ENCODE measurements at places on chromosomes 11 and 22.

DNA sequence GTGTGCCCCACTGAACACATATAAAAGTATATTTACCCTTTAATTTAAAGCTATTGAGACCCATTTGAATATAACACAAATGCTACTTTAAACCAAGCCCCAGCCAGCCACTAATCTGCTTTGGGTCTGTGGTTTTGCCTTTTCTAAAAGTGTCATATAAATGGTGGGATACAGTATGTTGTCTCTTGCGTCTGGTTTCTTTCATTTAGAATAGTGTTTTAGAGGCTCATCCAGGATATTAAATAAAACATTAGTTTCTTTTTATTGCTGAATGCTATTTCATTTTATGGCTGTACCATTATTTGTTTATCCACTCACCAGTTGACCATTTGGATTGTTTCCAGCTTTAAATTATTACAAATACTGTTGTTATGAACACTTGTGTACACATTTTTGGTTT is 290.5 kb upstream of the SORL1-AS1 start:
- no peak for DNase-seq

DNA sequence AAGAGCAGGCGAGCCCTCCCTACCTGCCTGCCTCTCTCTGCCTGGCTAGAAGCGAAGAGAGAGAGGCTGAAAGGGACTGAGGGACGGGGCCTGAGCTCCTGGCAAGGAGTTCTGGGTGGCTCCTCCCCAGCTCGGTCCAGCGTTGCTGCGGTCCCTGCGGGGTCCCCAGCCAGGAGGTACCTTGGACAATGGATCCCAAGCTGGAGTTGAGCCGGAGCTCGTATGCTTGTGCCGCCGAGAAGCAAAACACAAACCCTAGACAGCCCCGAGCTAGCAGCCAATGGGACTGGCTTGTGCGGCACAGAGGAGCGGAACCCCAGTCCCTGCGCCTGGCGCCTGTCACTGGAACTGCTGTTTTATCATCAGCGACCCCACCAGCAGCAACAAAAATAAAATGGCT is 18.3 kb downstream of the SLC25A18 start:
- no peak for DNase-seq

DNA sequence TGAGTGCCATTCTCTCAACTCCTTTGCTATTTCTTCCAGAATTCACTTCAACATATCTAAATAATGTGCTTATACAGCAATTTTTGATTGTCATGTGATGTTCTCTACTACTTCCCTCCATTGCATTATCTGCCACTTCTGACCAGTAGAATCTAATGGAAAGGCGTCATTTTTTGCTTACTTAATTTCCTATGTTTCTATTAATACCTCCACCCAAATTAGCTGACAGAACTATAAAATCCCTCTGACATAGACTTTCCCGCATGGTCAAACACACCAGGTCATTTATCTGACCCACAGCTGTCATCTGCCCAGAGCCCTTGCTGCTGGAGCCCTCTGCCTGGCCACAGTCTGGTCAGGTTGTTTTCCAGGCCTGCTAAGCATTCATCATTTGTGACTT is 258.6 kb upstream of the NARS2 start:
- no peak for DNase-seq

- no peak for DNase-seq
Measured at GRCh38 chr22:32555581-32555980, 81.0 kb downstream of the FBXO7 start.

GRCh38 chr11:47552056-47552565 is 821 bp downstream of the CELF1 start:
- peak; percentile 33 for DNase-seq

- DNase-seq, result no peak
Measured at GRCh38 chr11:41283191-41283930, 176.1 kb downstream of the LRRC4C start.

DNA sequence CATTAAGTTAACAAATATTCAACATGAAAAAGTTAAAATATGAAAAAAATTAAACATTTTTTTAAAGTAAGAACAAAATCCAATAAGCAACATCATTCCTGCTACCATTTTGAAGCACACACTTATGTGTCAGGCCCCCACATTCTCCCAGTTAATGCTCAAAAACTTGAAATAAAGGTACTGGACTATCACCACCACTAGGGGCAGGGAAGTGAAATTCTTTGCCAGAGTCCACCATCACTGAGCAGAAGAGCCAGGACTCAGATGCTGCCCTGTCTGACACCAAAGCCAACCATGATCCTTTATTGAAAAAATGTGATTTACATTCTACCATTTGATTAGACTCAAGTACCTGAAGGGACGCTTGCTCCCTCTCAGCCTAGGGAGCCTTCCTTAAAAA is 39.1 kb downstream of the PITPNB start:
- DNase-seq, result peak; percentile 1

DNA sequence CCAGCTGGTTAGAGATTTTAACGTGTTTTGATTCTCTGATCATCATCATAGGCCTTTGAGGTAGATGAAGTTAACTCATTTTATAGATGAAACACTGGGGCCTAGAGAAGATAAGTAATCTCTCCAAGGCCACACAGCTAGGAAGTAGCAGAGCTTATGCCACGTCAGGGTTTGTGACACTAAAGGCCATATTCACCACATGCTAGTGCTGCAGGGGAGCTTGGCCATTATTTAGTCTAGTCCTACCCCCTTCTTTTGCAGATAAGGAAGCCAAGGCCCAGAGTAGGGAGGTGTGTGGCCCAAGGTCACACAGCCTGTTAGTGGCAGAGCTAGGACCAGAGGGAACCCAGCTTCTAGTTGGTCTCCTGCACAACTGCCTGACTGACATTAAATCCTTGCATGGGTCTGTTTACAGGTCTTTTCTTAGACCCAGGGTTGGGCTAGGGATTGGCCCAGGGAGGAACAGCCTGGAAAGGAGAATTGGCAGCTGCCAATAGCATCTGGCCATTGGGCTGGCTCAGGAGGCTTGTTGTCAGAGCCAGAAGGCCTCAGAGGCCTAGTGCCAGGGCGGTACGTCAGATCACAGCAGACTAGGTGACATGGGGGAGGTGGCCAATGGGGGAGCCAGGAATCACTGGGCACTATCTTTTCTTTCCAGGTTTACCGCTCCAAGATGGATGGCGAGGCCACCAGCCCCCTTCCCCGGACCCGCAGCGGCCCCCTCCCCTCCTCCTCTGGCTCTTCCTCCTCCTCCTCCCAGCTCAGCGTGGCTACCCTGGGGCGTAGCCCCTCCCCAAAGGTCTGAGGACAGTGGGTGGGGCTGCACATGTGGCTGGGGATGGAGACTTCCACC is 36.0 kb downstream of the PHLDB1 start:
- no peak for DNase-seq

GRCh38 chr11:126268708-126269579 is at the start of the genes FOXRED1 and SRPRA:
Gene FOXRED1, plus strand, starts transcription at chr11:126269154. Its CDS starts 53 bp downstream, at chr11:126269207.
Gene SRPRA, minus strand, starts transcription at chr11:126268895. Its CDS starts 91 bp downstream, at chr11:126268804.
- DNase-seq, result peak; percentile 100

GRCh38 chr11:35050541-35050995 is 88.4 kb upstream of the CD44 start:
- no peak for DNase-seq

DNA sequence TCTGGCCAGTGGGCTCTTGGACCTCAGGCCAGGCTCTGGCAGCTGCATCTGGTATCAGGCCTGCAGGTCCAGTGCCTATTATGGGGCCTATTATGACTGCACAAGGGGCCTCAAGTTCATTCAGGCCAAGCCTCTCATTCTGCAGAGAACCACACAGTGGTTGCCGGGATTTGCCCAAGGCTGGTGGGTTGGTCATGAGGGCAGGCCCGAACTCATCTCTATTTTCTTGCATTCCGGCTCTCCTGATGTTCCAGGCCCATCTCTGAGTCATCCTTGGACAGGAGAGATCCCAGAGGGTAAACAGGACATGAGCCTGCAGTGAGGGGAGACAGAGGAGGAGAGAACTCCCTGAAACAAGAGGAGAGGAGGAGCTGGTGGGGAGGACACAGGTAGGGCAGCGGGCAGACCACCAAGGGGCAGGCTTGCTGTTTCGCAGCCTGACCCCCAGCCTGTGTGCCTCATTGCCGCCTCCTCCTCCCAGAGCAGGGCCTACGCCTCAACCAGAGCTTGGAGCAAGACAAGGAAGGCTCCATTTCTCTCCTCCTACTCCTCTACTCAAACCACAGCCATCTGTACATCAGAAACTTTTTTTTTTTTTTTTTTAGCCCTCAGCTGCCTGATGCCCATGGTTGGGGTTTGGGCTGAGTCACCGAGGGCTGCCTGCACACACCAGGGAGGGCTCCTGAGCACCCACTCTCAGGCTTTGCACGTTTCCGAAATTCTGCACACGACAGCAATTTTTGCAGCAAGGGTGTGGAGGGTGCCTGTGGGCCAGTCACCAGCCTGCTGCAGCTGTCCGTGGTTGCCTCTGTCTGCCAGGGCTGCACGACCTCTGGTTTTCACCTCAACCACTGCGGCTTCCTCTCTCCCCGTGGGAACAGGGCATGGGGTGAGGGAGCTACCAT is 12.7 kb upstream of the TREH start:
- DNase-seq, result no peak

DNA sequence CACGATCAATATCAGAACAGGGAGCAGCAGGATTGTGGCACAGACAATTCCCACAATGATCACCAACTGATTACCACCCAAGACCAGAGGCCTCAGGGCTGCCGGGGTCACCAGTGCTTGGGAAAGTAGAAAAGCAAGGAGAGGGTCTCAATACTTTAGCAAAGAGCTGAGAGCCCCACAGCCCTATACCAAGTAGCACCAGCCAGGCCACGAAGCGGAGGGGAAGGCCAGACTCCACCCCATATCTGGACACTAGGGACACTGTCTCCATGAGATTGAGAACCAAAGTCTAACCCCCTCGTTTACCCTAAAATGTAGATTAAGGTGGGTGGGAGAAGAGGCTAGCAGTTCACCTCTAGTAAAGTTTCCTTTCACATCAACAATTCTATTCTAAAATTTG is 24.1 kb upstream of the SCN2B start:
- no peak for DNase-seq

DNA sequence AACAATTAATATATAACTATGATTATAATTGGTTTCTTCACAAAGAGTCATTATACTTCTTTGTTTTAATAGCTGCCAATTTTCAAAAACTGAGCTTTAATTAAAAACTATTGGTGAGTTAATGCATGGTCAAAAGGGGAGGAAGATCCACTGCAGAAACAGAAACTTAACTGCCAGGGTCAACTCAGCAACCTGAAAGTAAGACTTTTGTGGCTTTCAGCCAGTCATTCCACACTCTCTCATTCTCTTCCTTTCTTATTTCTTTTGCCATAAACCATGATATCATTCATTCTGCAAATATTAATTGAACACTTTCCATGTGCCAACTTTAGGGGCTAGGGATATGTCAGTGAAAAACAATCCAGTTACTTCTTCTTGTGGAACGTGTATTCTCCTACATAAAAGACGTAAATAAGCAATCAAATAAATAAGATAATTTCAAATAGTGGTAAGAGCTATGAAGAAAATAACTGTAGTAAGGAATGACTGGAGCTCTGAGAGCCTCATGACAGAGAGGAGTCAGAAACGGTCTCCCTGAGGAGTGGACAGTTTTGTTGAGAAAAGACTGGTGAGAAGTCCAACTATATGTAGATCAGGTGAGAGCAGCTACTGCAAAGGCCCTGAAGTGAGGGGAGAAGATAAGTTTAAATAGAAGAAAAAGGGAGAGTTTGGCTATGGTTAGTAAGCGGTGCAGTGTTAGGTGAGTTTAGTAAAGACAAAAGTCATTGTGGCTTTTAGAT is 130.5 kb downstream of the GRIA4 start:
- DNase-seq, result no peak

- no peak for DNase-seq
Measured at GRCh38 chr11:78061088-78061920, 2.4 kb upstream of the THRSP start.

DNA sequence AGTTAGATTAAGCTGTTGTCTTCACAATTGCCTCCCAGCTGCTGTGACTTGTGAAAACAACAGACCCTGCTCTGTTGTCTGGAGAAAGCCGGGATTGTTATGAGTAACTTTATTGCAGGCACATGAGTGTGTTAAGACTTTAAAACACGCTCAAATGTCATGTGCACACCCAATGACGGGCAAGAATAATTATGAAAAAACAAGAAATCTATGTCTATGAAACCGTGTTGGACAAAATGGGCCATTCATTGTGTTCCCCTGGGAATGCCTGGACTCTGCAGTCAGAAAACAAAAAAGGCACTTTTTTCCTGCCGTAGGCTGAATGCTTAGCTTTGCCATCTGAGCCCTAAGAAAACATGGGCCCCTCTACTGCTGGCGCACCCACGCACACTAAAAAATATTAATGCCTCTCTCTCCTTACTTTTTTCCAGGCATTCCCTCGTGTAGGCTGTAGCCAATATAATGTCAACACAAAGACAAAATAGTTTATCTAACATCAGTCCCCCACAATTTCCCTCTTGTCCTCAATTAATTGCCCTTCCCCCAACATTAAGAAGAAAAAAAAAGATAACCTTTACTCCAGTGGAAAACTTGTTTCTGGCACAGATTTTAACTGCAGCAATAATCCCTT is 207.9 kb downstream of the SOX6 start:
- DNase-seq, result no peak

DNA sequence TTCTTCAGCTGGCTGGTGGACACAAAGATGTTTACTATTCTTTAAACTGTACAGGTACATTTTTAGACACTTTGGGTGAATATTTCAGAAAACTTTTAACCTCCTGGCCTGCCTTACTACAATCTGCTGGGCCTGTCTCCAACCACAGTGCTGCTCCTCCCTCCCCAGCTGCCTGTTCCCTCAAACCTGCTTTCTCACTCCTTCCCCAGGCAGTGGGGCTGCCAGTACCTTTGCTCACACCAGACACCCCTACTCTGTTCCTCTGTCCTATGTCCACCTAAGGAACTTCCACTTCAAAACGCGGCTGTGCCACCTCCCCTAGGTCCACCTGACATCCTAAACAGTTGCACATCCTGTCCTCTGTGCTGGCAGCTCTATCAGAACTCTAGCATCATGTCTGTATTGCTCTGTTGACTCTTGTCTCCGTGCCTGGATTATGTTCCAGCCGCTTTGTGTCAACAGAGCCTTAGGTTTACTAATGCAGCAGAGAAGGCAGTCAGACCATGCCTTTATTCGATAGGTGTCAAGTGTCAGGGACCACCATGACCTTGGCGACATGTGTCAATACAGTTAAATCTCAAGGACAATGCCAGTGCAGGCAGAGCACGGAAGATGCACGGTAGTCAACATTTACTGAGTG is 13.4 kb downstream of the ZP1 start:
- no peak for DNase-seq

- DNase-seq, result no peak
Measured at GRCh38 chr11:47523490-47524225, 29.3 kb downstream of the CELF1 start.

DNA sequence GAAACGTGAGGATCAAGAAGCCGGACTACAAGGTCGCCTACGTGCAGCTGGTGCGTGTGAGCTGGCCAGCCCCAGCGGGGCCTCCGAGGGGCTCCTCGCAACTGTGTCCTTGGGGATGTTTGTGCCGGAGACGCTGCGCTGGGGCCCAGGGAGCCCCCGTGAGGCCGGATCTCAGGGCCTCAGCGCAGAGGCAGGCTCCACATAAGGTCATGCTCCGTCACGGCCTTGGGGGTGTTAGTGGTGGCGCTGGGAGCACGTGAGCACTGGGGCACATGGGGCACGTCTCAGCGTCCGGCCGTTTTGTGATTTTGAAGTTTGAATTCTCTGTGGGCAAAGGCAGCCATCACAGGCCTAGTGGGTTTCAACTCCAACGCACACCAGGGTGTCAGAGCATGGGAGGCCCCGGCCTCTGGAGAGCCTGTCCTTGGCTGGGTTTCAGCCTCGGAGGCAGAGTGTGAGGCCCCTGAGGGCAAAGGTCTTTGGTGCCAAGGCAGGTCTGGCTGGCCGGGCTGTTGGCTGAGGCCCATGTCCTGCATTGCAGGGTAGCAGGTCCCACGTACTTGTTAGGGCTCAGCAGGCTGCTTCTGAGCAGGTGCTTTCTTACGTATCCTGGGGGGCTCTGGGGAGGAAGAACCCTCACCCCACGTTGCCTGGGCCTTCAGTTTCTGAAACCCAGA is 5.8 kb downstream of the MRPL23 start:
- DNase-seq, result no peak
